Aorta (tissue), 5 donors: ENCODE measurements at places on chromosomes 1 and 21.

- no peak for DNase-seq
Measured at GRCh38 chr1:47325528-47325927, 8.1 kb upstream of the CMPK1 start.

GRCh38 chr1:19309123-19309813 lies 2.7 kb downstream of the AKR7A2 start:
- DNase-seq, result no peak

DNA sequence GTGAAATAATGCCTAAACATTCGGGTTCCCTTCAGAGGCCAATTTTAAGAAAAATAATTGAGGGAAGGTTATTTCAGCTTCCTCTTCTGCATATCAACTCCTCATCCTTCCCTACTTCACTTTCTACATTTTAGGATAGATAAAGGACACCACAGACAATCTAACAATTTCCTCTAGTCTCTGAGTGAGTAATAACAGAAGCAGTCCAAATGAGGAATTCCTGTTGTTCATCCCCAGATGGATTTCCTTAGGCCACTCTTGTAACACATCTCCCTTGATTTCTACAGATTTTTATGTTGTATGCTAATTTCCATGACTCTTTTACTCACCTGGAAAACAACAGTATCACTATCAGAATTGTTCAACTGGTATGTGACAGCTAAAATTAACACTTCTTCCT lies 87.7 kb upstream of the LYPLAL1 start:
- no peak for DNase-seq

DNA sequence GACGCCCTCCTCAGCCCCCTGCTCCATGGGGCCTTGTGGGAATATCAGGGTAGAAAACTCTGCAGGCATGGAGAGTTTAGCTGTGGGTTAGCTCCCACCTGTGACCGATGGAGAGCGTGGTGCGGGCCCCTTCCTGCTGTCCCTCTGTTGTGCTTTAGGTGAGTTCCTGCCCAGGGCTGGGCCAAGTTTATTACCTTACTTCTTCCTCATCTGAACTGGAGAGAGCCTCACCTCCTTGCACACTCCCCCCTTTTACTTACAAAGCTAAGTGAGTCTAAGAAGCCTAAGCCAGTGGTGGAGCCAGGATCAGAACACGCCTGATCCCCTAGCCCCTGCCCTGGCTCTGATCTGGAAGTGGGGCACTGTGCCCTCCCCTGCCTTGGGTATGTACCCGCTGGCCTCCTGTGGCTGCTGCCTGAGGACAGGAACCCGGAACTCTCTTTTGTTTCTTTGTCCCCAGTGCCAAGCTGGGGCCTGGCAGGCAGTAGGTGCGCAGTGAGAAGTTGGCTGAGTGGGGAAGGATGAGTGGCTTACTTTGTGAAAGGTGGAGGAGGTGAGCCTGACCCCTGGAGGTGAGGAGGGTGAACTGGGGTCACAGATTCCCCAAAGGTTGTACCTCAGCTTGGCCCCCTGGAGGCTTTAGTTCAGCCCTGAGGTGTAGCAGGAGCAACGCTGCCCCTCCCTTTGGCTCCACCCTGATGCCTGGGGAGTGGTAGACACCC lies 32.9 kb downstream of the ARHGEF10L start:
- no peak for DNase-seq

- no peak for DNase-seq
Measured at GRCh38 chr1:200367841-200368534, 41.8 kb downstream of the ZNF281 start.

- DNase-seq, result no peak
Measured at GRCh38 chr1:230109066-230109465, 42.0 kb downstream of the GALNT2 start.

- peak; percentile 68 for DNase-seq
Measured at GRCh38 chr1:210250665-210250997, 18.0 kb downstream of the SERTAD4 start.

GRCh38 chr1:51294566-51295184 lies 35.7 kb downstream of the TTC39A start:
- no peak for DNase-seq

GRCh38 chr1:165143437-165144065 lies 213.0 kb downstream of the LMX1A start:
- DNase-seq, result no peak

- no peak for DNase-seq
Measured at GRCh38 chr1:36031441-36031840, 52.5 kb upstream of the TEKT2 start.

DNA sequence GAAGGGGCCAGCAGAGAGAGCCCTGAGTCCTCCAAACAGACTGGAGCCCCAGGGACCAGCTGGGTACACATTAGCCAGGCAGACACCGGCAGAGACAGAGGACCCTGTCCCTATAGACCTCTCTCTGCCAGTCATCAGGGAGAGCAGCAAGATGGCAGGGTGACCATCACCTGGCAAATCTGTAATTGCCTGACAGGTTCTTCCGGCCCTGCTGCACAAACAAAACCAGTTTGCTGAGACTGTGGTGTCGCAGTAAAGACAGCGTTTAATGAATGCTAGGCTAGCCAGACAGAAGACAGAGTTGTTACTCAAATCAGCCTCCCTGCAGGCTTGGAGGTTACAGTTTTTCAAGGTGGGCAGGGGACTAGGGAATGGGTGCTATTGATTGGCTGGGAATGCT lies 618.9 kb downstream of the NPHP4 start:
- DNase-seq, result no peak

GRCh38 chr1:171828794-171829193 lies 12.5 kb upstream of the DNM3 start:
- DNase-seq, result no peak

- DNase-seq, result peak; percentile 32
Measured at GRCh38 chr1:226629896-226630550, 81.5 kb downstream of the STUM start.

DNA sequence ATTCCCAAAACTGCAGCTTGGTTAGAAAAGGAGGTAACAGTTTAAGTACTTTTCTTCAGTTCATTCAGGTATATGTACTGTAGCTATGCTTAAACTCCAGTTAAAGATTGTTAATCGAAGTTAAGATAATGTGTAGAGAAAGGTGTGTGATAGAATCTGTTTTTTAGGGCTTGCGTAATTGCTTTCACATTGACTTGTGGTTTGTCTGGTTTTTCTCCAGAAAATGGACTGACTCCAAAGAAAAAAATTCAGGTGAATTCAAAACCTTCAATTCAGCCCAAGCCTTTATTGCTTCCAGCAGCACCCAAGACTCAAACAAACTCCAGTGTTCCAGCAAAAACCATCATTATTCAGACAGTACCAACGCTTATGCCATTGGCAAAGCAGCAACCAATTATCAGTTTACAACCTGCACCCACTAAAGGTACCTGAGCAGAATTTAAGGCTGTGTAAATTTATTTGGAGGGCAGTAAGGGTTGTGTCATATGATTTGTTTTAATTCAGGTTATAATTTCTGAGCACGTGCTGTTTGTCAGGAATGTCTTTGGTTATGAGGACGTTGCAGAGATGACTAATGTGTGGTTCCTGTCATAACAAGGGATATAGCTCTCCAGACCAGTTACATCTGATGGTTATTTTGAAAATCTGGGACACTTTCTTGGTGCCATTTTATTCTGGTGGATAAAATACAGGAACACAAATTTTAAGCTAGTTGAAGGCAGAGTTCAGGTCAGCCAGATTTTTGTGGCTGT lies 26.0 kb downstream of the ATF6 start:
- no peak for DNase-seq
